ENCODE measurements at places on chromosomes 7 and 10. TPM values are rescaled to one million over a fixed set of nuclear protein-coding genes. Genes with fewer than 3 reads are reported as not detected.
A peak's percentile ranks its signal among the peaks of the same experiment; 100 is the strongest.

GRCh38 chr7:21368317-21368716 lies 59.6 kb upstream of the SP4 start:
- no peak for DNase-seq

GRM8 gene
- not detected for total RNA-seq

C7orf57 gene
- 0.33 TPM for total RNA-seq

GRCh38 chr10:74047871-74048270 lies 50.0 kb downstream of the VCL start:
- no peak for DNase-seq

DNA sequence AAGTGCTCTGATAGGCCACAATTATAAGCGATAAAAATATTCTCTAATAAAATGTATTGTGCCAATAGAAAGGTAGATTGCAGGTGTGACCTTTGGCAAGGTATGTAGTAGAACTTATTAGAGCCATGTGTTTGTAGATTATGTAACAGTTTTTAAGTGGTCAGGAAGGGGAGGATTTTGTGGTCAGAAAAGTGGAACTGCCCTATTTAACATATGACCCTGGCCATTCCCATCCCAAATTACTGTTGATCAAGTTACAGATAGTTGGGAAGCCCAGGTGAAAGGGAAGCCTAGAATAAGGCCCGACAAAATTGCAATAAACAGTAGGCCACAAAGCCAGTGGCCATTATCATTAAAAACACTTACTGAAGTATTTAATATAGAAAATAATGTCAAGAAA lies 89.2 kb downstream of the SPAG6 start:
- no peak for DNase-seq

DNA sequence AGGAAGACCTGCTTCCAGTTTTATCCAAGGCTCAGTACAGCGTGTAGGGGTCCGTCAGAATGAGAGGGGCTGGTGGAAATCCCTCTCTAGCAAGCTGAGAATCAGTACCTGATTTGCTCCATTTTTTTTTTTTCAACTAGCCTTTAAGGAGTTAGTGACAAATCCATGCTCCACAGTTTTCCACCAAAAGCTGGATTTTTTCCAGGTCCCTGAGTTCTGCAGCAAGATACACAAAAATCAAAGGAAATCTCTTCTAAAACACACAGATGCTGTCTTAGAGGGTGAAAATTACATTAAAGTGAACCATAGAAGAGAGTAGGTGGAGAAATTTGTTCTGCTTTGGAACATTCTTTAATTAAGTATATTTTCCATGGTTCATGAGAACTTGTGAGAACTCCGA lies 30.4 kb downstream of the MDFIC start:
- no peak for DNase-seq

- DNase-seq, result no peak
Observed at GRCh38 chr7:138919911-138920310, 61.3 kb downstream of the KIAA1549 start.

DNA sequence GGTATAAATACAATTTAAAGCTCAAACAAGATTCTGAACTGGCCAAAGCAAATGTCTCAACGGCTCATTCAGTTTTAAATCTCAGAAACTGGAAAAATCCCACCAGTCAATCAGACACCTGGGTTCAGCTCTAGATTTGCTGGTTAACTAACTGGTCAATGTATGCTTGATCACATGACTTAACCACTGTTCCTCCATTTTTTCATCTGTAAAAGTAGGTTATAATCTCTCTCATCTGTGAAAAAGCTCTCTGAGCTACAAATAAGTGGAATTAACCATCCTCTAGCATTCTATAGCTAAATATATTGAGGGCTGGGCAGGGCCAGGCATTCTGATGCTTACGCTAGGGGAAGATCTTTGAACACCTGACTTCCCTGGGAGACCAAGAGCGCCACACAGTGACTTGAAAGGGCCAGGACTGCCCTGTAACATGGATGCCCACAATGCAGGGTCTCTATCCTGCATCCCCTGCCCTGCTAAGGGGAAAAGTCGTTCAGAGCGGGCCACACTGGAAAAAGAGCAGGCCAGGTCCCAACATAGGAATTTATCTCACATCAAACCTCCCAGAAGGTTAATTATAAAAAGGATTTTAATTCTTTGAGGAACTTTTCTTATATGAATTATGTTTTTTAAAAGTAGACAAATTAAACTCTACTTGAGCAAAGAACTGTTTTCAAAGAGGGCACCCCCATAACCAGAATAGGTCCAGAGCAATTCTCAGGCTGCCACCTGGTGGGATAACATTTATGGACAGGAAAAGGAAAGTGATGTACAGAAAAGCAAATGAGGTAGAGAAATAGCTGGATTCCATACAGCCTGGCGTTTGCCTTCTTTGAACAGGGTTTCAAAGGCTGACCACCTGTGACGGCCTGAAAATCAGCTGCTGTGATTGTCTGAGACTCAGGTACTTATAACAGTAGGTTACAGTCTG lies 1.8 kb downstream of the RP9 start:
- peak; percentile 71 for DNase-seq

SLC13A1 gene
- total RNA-seq, result not detected

ZNF33B gene
- total RNA-seq, result 7.4 TPM

ASAH2 gene
- 0.05 TPM for total RNA-seq

DNA sequence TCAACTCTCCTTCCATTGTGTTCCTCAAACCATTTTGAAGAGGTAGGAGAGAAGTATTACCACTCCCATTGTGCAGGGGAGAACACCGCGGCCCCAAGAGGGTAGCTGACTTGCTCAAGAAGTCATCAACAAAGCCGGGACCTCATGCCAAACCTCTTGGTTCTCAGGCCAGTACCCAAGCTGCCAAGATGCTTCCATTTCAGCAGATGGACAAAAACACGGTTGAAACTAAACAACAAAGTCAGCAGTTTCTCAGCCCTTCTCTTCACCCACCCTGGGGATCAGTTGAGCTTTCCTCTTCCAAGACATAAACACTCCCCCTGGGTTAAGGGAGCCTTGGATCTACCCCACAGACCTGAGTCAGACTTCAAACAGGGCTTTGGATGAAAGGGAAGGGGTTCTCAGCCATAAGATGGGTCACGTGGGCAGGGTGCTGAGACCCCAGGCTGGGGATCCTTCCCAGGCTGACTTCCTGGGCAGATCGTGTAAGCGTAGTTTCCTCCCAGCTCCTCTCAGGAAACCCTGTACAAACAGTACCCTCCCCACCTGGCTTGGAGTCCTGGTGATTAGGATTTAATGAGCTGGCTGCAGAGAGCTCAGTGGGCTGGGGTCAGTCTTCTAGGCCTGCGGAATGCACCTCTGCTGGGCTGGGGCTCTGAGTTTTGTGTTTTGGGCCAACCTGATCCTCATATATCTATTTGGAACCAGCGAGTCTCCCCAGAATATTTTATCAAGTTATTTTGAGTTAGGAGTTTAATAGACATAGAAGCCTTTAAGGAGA lies 27.3 kb downstream of the EMX2 start:
- DNase-seq, result no peak

- DNase-seq, result no peak
Observed at GRCh38 chr7:152338561-152338960, 97.2 kb downstream of the KMT2C start.

- DNase-seq, result no peak
Observed at GRCh38 chr10:35876248-35876647, 234.2 kb upstream of the FZD8 start.

DNA sequence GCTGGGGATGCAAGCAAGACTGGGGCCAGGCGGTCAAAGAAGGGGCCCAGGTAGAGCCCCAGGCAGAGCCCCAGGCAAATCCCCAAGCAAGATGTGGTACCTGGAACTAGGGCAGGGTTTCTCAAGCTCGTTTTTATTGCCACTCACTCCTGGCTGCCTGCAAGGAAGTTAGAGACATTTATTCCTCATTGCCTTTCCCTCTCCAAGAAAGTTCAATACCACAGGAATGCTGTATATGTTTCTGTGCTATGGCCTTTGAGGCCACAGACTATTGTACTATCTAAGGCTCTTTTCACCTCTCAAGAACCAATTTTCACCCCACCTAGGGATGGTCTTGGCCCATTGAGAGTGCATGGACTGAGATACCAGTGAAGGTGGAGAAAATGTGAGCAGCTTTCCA lies 71.3 kb downstream of the TACC2 start:
- no peak for DNase-seq

GRCh38 chr7:31074403-31075085 lies 22.4 kb downstream of the ADCYAP1R1 start:
- DNase-seq, result no peak

GRCh38 chr7:117277576-117277975 lies 45.3 kb downstream of the WNT2 start:
- no peak for DNase-seq

GRCh38 chr10:77321838-77322237 lies 315.8 kb downstream of the KCNMA1 start:
- no peak for DNase-seq

- DNase-seq, result peak; percentile 85
Observed at GRCh38 chr7:73623798-73624668, at the start of gene MLXIPL. MLXIPL (minus strand) TSS chr7:73624522; CDS start chr7:73624492, 30 bp downstream.

GRCh38 chr10:47031211-47031900 lies 120.1 kb downstream of the PTPN20 start:
- no peak for DNase-seq

GRCh38 chr10:35638101-35638500 lies 4.0 kb downstream of the FZD8 start:
- DNase-seq, result no peak

TRA2A gene
- 86.8 TPM for total RNA-seq

DNA sequence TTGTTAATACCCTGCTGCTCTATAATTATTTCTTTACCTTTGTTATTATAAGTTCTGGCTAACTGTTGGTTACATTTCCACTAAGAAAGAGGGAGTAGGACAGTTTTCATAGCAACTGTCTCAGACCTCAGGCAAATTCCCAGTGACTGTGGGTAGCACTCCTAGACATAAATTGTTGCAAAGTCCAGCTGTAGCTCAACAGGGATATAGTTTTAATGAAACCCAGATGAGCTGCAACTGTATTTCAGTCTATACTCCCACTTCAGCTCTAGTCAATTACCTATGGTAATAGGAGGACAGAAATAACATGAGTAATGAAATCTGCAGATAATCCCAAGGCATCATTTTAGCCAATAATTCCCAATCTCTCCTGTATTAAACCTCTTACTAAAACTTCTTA lies 103.0 kb upstream of the SEMA3A start:
- no peak for DNase-seq

- DNase-seq, result peak; percentile 19
Observed at GRCh38 chr7:133253519-133253875, 619 bp downstream of the EXOC4 start.

DNA sequence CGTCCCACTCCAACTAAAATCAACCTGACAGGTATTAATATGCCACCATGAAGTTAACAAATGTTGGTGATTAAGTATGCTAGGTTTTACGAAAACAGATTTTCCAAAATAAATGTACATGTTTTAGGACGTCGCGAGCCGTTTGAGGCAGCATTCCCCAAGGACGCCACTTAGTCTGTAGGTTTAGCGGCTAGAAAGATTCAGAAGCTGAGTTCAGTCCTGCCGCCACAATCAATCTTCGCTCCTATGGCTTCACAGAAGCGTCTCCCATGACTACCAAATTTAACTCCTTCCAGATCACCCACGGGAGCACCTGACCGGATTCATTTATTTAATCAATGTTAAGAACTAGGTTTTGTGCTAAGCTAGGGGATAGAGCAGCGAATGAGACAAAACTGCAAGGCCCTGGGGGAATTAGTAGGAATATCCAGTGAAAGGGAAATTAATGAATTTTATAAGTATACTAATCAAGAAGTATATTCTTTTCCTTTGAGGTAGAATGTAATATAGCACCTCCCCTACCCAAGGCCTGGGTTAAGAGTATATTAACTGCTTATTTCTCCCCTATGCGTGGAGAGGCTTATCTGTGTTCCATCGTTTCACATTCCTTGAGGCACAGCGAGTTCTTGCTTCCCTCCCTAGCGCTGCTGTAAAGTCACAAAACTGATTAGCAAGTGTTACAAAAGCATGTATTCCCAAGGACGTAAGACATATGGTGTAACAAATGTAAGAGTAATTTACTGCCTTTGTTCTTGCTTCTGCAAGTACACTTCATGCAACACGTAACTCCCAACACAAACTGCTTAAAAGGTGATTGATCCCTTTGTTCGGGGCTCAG lies 994 bp upstream of the CYP51A1 start:
- DNase-seq, result no peak

HELLS gene
- total RNA-seq, result 154 TPM

- no peak for DNase-seq
Observed at GRCh38 chr7:67343572-67343971, 346.9 kb downstream of the TYW1 start.

DNA sequence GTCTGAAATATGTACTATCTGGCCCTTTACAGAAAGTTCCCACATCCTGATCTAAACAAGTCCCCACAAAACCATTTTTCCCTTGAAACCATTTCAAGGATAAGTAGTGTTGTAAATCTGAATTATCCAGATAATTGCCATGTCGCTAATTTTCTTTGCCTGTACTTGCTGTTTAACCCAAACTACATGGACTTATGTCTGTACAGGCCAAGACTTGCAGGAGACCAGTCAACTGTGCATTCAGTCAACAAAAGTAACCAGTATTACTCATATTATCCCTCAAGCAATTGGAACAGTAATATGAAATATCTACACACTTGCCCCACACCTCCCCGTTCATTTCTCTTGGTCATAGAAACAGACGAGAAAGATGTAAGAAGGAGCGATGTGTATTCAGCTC lies 347.8 kb upstream of the NFE2L3 start:
- DNase-seq, result no peak

DNA sequence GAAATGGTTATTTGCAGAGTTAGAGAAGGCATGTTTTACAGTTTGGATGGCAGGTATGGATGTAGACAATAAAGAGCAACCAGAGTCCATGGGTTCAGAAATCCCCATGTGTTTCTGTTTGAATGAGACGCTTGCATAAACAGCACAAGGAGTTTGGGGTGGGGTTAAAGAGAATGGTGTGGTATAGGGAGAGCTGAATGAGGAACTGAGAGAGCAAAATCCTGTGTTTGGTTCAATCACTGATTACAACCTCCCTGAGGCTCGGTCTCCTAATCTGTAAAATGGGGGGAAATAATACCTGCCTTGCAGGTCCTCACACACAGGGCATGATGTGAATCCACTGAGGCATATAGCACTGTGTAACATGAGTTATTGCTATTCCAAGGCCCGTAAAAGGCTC lies 23.7 kb downstream of the CAV1 start:
- DNase-seq, result no peak

DNA sequence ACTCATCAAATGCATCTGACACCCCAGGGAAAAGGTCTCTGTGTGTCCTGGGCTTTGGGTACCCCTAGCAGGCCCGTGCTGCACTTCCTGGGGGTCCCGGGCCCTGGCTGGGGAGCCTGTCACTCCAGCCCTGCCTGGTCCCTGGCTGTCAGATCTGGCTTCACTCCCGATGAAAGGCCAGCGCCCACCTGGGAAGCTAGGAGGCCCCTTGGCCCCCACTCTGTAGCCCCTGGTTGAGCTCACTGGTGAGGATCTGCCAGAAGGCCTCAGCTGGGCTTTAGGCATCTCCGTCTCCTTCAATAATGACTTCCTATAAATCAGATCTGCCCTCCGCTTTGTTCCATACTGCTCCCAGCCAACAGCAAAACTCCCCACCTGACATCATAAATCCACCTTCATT lies 64.0 kb downstream of the GOLGA7B start:
- DNase-seq, result no peak

TMEM209 gene
- 57.0 TPM for total RNA-seq

GRCh38 chr7:114825423-114825951 lies 96.4 kb upstream of the MDFIC start:
- peak; percentile 81 for DNase-seq

GRCh38 chr7:28225576-28225975 lies 45.0 kb upstream of the JAZF1 start:
- DNase-seq, result no peak
